ENCODE measurements at places on chromosomes 6 and 20. TPM values are rescaled to one million over a fixed set of nuclear protein-coding genes. Genes with fewer than 3 reads are reported as not detected.

LY6G6F gene
- total RNA-seq, result not detected

OPRM1 gene
- total RNA-seq, result not detected

BTNL2 gene
- not detected for total RNA-seq

BAK1 gene
- 60.8 TPM for total RNA-seq

NOX3 gene
- total RNA-seq, result not detected

LGSN gene
- not detected for total RNA-seq

THBS2 gene
- total RNA-seq, result 0.06 TPM

OTOR gene
- total RNA-seq, result not detected

MUCL3 gene
- not detected for total RNA-seq

TAPBP gene
- 36.4 TPM for total RNA-seq

TP53TG5 gene
- 0.32 TPM for total RNA-seq

GJA10 gene
- total RNA-seq, result not detected

L3MBTL1 gene
- 30.7 TPM for total RNA-seq

TLDC2 gene
- 0.32 TPM for total RNA-seq

KCNK15 gene
- 0.07 TPM for total RNA-seq

NFATC2 gene
- 9.2 TPM for total RNA-seq

PET117 gene
- total RNA-seq, result 18.3 TPM

PI16 gene
- not detected for total RNA-seq

ZNF391 gene
- 3.7 TPM for total RNA-seq

MEP1A gene
- total RNA-seq, result not detected

HLA-DPA1 gene
- total RNA-seq, result 1.1 TPM
